ENCODE measurements at places on chromosomes 12 and 14.

- DNase-seq: no peak
These were observed 97.8 kb downstream of the PLEKHA5 start for GRCh38 chr12:19227190-19227879.

DNA sequence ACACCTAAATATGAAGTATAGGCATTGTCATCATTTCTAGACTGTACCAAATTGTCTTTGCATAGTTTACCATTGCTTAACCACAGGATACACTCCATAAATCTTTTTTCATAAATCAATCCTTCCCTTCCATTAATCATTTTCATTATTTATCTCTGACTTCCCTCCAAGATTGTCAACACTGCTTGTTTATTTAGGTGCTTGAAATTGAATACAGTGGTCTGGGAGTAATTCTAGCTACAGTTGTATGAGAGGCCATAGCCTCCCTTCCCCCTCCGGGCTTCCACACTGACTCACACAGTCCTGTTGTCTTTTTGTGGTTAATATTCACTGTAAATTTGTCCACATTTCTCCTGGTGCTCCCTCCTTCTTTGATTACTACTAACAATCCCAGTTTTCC lies 114.2 kb upstream of the ARID2 start:
- no peak for DNase-seq

DNA sequence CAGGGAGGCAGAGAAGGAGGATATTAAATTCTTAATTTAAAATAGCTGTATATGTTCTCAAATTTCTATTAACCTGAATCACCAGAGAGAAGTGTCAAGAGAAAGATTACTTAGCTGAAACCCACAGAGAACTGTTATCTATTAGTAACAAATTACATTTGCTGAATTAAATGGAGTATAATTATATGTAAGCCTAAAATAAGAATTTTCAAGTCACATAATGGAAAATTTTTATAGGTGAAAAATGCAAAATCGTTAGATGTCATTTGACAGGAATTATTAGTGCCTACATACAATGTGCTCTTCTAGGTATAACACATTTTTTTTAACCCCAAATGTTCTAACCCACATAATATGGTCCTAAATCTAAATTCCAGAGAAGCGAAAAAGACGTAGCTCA lies 4.1 kb upstream of the ATP2B1 start:
- no peak for DNase-seq

DNA sequence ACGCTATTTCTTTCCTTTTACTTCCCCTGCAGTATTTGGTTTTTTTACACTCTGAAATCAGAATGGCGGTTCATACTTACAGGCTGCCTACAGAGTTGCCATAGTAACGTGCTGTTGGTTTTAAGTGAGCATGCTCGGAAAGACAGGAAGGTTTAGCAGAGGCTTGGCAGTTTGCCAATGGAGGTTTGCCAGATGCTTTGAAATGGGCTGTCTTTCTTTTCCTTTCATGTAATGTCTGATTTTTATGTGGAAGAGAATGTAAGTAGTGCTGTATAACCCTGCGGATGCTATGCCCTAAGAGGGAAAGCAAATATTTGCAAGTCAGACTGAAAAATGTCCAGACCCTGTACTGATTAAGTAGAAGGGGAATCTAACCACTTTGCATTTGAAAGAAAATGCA lies 32.8 kb downstream of the ARID4A start:
- DNase-seq: peak; percentile 93

DNA sequence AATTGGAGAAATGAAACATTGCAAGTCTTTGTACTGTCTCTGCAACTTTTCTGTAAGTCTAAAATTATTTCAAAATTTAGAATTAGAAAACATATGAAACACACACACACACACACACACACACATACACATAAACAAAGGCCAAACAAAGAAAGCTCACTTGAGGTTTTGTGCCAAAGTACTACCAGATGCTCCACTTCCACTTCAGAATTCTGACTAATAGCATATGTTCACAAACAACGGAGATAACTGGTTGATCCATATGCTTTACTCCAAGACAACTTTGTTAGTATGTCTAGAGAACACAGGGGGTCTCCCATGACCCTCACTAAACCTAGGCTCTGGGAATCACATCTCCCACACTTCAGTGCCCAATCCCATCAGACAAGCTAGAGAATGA lies 133.8 kb upstream of the CLEC14A start:
- DNase-seq: no peak

GRCh38 chr14:94132285-94132887 lies 3.0 kb upstream of the IFI27L2 start:
- peak; percentile 77 for DNase-seq

Measured in CD8-positive, alpha-beta T cell (primary cell).